ENCODE measurements at places on chromosomes 11 and 22. TPM values are rescaled to one million over a fixed set of nuclear protein-coding genes. Genes with fewer than 3 reads are reported as not detected.

The KRTAP5-9 gene
- total RNA-seq, result not detected

The OR52N4 gene
- not detected for total RNA-seq

- no peak for DNase-seq
Observed at GRCh38 chr11:94245121-94245520, 59.3 kb upstream of the IZUMO1R start.

The CCDC116 gene
- 0.33 TPM for total RNA-seq

The OR6A2 gene
- not detected for total RNA-seq

DNA sequence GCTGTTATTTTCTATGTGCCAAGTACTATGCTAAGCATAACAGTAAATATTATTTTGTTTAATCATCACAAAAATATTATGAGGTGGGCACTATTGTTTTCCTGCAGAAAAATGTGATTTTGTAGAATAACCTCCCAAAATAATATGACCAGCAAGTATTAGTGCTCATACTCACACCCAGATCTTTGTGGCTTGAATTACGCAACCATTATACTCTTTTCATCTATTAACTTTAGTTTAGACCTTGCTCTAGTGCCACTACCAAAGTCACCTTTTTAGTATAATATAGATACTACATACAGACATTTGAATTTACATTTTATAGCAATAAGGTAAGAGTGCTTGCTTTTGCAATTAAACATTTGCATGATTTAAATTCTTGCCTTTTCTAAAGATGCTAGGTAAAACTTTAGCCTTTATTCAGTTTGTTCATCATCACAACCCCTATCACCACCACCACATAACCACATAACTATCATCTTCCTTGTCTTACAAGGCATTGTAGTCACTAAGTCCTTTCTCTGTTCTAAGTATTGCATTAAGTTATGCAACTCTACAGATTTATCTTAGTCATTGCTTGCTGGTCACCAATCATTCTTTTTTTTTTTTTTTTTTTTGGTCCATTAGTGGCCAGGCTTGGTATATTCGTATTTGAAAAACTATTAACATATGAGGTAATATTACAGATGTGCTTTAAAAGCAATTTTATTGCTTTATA is 68.4 kb downstream of the GAS2 start:
- no peak for DNase-seq

The NUP50 gene
- total RNA-seq, result 26.2 TPM

DNA sequence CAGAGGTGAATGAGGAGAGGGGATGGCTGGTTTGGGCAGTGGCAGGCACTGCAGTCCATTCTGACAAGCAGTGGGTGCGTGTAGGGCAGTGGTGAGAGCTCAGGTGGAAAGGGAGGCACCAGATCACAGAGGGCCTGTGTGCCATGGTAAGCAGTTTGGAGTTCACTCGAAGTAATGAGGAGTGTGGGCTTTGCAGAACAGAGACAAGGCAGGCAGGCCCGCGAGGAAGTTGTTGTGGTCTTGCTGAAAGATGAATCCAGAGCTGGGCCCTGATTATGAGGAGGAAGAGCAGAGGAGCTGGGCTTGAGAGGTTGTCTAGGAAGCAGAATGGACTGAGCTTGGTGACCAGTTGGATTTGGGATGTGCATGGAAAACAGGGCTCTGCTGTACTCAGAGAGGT is 1.6 kb upstream of the DNAJB13 start:
- DNase-seq, result peak; percentile 35

DNA sequence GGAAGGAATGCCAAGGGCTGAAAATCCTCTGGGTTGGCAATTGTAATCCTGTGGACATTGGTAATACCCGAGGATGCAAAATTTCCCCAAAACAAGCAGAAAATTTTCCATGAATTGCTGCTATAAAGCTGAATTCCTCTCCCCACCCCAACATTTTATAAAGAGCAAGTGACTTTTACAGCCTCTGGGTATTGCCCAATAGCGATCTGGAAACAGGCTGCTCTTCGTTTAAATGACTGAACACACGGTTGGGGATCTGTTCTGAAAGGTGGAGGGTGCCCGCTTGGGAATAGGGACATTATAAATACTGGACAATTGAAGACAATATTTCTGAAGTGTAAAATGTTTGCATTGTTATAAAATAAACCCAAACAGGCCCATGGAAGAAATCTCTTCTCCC is 20.6 kb downstream of the EHF start:
- no peak for DNase-seq

- DNase-seq, result no peak
Observed at GRCh38 chr22:36330127-36330526, 57.6 kb downstream of the MYH9 start.

DNA sequence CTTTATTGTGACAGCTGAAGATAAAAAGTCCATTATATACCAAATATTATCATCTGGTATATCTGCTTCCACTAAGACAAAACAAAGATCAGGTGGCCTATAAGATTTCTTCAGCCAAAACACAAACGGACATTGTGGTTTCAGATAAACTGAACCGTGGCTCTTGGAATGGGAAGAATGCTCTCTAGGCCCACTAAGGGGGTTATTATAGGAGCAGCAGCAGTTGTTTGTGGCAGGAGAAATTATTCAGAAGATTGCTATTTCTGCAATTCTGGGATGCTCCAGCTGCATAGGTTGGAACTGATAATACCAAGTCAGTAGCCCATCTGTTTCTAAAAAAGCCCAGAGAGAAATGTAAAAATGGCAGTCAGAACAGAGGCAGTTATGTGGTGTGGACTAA is 145.3 kb downstream of the NCAM1 start:
- DNase-seq, result no peak

The MS4A18 gene
- total RNA-seq, result not detected

DNA sequence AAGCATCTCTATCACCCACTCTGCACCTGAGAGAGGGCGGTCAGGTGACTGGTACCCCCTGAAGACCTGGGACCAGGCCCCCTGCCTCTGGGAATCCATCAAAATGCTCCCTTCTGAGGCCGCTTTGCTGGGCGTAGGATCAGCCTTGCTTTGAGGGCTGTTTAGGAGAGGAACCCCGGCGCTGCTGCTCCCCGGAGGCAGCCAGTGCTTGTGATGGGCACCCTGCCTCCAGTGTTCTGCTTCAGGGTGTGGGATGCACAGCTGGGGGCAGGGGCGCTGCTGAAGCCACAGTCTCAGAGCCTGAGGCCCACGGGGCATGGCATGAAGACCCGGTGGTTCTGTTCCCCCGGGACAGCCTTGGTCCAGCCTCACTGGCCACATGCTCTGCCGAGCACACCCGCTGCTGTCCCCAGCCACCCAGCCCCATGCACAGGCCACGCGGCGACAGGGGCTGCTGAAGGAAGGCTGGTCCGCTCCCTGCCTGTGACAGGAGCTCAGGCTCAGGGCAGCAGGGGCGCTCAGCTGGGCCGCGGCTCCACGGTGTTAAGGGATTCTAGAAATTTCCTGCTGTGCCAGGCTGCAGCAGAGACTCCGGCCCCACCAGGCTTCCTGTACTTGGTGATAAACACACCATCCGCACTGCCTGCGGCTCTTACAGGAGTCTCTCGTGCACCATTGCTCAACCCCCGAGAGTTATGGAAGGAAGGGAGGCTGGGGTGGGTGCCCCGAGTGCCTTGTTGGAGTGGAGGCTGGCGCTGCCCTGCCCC is 91.0 kb downstream of the KCNQ1 start:
- peak; percentile 61 for DNase-seq

GRCh38 chr22:37225481-37225880 is 13.2 kb upstream of the SSTR3 start:
- DNase-seq, result no peak

DNA sequence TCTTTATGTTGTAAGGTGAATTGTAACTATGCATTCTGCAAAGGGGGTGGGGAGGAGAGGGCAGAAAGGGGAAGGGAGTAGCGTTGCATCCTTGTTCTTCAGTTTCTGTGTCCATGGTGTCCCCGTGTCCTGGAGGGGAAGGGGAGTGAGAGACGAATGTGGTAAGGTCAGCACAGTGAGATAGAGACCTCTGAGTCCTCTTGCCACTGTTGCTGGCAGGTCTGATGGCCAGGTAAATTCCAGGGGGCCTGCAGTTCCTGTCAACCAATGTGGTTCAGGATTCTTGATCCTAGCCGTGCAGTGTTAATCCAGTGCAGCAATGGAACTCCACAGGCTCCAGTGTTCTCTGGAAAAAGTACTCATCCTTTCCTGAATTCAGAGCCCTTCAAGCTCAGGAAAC is 14.6 kb upstream of the ADSL start:
- DNase-seq, result no peak

DNA sequence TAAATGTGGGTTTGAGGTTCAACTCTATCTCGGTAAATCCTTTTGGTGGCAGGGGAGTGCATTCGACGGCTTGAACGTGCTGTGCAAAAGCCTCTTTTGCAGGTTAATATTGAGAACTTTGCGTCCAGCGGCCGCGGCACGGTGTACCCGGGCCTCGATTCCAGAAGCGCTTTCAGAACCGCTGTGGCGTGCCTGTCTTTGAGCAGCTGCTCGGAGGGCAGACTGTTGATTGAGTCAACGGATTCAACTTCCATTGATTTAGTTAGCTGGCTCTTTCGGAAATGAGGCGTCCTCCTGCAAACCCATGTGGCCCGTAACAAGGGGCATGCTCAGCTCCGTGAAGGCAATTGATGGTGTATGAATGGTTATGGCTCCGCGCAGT is 1247.8 kb downstream of the BRD1 start:
- DNase-seq, result no peak

The C11orf87 gene
- total RNA-seq, result not detected

GRCh38 chr22:19109198-19110063 is 12.8 kb downstream of the DGCR2 start:
- no peak for DNase-seq

- DNase-seq, result no peak
Observed at GRCh38 chr11:13261591-13262061, 16.0 kb upstream of the BMAL1 start.

The SLN gene
- not detected for total RNA-seq

DNA sequence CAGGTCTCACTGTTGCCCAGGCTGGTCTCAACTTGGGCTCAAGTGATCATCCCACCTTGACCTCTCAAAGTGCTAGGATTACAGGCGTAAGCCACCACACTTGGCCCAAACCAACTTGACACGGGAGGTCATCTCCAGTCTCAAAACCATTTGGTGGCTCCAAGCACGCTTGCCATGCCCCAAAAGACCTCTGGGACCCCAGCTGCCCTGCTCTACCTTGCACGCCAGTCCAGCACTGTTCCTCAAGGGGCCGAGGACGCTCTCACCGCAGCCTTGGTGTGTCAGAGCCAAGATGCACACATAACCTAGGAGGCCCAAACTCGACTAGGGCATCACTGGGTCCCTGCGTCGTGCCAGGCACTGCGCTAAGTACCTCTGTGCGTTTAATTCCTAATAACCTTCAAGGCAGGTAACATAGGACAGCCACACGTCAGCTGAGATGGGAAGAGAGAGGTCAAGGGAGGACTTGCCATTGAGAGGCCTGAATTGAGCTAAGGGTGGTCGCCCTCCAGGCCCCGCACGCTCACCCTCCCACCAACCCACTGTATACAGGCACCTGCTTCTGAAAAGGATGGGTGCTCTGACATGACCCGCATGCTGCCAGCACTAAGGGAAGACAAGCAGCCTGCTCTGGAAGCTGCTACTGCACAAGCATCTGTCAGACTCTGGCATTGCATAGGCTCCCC is 4.6 kb upstream of the GAS2L1 start:
- DNase-seq, result no peak

- no peak for DNase-seq
Observed at GRCh38 chr11:134097166-134097565, 28.3 kb downstream of the JAM3 start.

DNA sequence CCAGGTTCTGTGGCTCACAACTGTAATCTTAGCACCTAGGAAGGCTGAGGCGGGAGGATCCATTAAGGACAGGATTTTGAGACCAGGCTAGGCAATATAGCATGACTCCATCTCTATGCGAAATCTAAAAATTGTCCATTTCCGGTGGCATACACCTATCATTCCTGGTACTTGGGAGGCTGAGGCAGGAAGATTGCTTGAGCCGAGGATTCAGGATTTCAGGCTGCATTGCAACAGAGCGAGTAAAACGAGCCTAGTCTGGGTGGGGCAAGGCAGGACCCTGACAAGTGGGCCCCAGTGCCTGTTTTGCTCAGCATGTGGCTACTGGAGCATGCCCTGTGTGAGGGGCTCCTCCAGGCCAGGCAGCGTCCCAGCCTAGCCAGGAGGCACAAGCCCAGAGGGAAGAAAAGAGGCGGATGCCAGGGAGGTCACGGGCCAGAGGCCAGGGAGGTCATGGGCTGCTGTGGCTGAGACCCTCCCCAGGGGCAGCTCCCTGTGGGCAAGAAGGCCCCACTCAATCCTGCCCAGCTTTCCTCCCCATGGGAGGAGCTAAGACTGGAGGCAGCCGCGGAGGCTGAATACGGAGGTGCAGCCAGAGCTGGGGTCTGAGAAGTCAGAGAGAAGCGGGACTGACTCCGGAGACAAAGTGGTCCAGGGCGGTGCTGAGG is 8.4 kb downstream of the LRRC74B start:
- DNase-seq, result no peak

DNA sequence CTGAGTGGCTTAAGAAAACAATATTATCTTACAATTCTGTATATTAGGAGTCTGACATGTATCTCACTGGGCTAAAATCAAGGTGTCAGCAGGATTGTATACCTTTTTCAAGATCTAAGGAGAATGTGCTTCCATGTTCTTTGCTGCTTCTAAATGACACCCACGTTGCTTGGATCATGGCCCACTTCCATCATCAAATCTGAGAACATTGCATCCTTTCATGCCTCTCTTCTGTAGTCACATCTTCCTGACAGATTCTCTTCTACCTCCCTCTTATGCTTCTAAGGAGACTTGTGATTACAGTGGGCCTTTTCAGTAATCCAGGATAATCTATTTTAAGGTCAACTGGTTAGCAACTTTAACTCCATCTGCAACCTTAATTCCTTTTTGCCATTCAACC is 499.4 kb downstream of the FAM181B start:
- DNase-seq, result no peak

The ARVCF gene
- total RNA-seq, result 33.8 TPM

The LRRC56 gene
- 0.14 TPM for total RNA-seq

DNA sequence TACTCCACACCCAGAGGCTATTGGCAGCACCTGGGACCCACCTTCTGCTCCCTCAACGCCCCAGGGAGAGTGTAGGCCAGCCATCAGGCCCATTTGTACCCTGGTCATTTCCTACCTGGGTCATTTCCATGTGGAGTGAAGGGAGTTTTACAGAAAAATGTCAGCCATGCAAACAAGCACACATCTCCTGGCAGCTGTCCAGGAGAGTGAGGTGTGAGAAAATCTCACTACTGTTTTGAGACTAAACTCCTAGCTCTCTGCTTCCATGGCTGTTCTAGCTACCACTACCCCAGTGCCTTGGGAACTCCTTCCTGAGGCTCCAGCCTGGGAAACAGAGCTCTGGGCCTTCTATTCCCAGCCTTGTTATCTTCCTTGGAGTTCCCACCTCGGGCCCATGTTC is 2.8 kb upstream of the TMPRSS13 start:
- peak; percentile 62 for DNase-seq

The MMP13 gene
- total RNA-seq, result not detected

GRCh38 chr11:35855671-35856070 is 88.2 kb upstream of the LDLRAD3 start:
- no peak for DNase-seq

All from sigmoid colon (tissue), 7 donors.